ENCODE measurements at places on chromosomes 7 and 10. TPM values are rescaled to one million over a fixed set of nuclear protein-coding genes. Genes with fewer than 3 reads are reported as not detected.

SHH gene
- 1.1 TPM for total RNA-seq

RBM20 gene
- total RNA-seq = 1.2 TPM

GRCh38 chr10:132942101-132943057 is at the start of gene CFAP46:
TSS of gene CFAP46 (minus strand) at chr10:132942570. CDS start at chr10:132942484, 86 bp downstream.
- DNase-seq = no peak
- H3K36me3 ChIP-seq = no peaks in the 10 kb centered on the region
- H3K4me3 ChIP-seq = no peak within 1 kb of the TSS
- H3K27ac ChIP-seq = no peak within 1 kb of the TSS
- H3K27me3 ChIP-seq = peaks cover 56% of the 10 kb centered on the region

DNA sequence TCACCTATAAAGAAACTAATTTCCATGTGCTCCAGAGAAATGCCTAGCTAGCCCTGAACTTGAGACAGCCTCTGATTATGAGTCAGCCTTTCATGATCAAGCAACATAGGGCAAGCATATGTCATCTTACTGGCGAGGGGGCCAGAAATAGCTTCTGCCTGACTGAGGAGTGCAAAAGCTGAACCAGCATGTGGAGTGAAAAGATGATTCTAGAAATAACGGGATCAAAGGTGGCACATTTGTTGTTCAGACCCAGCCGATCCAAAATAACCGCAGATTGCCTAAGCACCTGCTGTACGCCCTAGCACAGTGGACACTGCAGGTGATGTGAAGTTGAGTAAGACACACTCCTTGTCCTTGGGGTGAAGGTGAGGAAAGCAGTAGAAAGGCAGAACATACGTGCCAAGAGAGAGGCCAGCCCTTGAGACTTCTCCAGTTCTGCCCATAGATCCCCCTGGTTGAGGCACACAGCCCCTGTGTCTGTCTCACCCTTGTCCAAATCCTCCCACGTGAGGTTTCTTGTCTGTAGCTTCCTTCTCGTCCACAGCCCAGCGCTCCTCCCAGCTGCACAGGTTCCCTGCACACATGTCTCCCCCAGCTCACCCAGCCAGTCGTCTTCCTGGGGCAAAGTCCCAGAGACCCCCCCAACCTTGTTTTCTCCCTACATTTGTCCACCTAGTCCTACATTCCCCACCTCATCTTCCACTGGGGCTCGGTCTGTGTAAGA is 2.8 kb upstream of the BCL7B start:
- H3K4me1 ChIP-seq = peaks cover 20% of the 10 kb centered on the region
- no peak overlapping the region for H3K27ac ChIP-seq
- no peaks in the 10 kb centered on the region for H3K27me3 ChIP-seq
- H3K4me3 ChIP-seq = no peak overlapping the region
- H3K36me3 ChIP-seq = no peaks in the 10 kb centered on the region

- no peak overlapping the region for H3K27ac ChIP-seq
- no peak overlapping the region for H3K4me3 ChIP-seq
- H3K4me1 ChIP-seq = peaks cover 6% of the 10 kb centered on the region
- no peaks in the 10 kb centered on the region for H3K27me3 ChIP-seq
These were observed 2.8 kb downstream of the TMEM120A start for GRCh38 chr7:75991531-75992082.

DNA sequence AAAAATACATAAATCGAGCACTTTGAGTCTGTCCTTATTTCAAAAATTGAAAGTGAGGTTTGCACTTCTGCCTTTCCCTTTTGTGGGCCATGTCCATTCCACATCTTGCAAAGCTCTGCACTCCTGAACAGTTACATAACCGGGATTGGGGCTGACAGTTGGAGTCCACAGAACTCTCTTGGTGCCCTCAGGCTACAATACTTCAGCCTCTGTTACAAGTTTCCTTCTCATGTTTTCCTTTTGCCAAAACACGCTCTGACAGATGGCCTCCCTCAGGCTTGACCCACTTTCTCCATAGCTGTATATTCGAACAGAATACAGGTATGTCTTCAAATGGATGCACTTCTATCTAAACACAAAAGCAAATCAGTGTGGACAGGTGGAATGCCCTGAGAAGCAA is 335.9 kb downstream of the WDR37 start:
- DNase-seq = no peak
- H3K4me1 ChIP-seq = no peaks in the 10 kb centered on the region
- no peak overlapping the region for H3K4me3 ChIP-seq
- no peaks in the 10 kb centered on the region for H3K36me3 ChIP-seq

GRCh38 chr10:1123198-1123597 is 67.0 kb downstream of the WDR37 start:
- H3K4me3 ChIP-seq = no peak overlapping the region
- no peak overlapping the region for H3K27ac ChIP-seq
- no peaks in the 10 kb centered on the region for H3K27me3 ChIP-seq

GRCh38 chr10:129755621-129756020 is 208.5 kb downstream of the EBF3 start:
- H3K27ac ChIP-seq = no peak overlapping the region
- H3K4me1 ChIP-seq = no peaks in the 10 kb centered on the region
- no peak overlapping the region for H3K4me3 ChIP-seq
- no peaks in the 10 kb centered on the region for H3K36me3 ChIP-seq
- no peaks in the 10 kb centered on the region for H3K27me3 ChIP-seq
- DNase-seq = no peak
